A172 (cell line): ENCODE measurements at places on chromosomes 3 and 15.
A peak's percentile ranks its signal among the peaks of the same experiment; 100 is the strongest.

DNA sequence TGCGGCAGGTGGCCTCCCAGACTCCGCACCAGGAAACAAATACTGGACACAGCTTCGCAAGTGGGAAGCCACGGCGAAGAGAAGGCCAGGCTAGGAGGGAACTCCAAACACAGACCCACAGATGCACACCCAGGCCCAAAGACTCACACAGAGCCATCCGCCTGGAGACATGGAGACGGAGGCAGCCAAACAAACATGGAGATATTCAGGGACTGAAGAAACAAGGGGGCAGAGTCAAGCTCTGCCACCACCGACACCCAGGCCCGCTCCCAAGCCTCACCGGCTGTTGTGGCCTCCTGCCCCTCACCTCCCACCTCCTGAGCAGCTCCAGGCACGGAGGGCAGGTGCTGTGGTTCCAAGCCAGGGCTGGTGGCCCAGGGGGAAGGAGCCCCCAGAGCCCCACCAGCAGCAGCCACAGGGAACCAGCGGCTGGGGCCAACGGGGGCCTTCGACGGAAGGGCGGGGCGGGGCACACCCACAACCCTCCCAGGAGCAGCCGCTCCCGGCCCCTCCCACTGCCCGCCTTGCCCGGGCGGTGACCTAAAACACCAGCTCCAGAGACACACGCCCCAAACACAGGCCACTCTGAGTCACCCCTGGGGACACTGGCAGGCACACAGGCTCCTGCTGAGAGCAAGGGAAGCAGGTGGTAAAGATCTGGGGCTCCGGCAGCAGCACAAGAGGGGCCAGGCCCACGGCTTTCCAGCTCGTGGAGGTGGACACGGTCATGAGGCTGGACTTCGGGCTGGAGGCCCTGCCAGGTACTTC lies 31.9 kb downstream of the TNK2 start:
- peak; percentile 91 for DNase-seq

DNA sequence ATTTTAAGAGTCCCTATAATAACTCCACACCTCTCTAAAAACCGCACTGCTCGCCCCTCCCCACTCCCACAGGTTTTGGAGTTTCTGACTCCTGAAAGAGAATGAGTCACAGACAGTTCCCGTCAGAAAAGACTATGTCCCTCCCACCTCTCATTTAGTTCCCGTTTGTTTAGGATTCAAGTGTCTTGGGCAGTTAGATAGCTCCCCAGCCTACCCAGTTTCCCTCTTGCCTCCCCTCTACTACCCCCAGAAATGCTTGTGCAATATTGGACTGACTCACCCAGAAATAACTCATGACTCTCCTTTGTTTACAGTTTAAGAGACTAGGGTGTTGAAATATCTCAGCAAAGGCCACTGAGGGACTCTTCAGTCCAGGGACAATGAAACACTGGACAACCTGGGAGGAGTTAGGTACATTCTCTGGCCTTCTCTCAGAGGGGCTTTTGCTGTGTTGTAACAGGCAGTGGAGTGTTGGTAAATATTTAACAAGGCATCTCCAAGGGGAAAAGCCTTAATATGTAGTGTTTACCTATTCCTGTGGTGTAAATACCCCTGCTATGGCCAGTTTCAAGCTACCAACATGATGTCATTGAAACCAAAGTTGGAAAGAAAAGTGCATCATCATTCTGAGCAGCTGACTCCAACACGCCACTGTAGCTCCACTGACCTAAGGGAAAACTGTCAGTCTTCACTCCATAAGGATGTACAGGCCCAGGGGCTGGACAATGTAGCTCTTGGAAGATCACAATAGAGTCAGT lies 96.1 kb upstream of the CHD2 start:
- DNase-seq: peak; percentile 100

- no peak for DNase-seq
These were observed at the start of gene TMIE for GRCh38 chr3:46701181-46701939. Gene TMIE (plus strand): TSS chr3:46701392. CDS start chr3:46701488, 96 bp downstream.

DNA sequence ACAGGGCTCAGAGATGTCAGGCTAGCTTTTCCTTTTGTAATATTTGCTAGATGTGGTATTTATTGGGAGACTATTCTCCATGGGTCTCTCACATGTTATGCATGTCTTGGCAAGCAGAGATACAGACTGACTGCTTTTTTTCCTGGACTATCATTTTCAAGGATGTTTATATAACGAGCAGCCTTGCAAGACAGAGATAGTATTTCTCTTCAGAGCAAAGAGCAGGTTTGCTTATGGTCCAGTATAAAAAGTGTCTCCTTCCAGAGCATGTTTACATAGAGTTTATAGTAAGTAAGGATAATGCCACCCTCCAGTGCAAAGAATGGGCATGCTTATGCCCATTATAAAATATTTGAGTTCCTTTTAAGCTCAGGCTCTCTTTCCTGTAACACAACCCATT lies 24.6 kb downstream of the GTF2E1 start:
- no peak for DNase-seq

DNA sequence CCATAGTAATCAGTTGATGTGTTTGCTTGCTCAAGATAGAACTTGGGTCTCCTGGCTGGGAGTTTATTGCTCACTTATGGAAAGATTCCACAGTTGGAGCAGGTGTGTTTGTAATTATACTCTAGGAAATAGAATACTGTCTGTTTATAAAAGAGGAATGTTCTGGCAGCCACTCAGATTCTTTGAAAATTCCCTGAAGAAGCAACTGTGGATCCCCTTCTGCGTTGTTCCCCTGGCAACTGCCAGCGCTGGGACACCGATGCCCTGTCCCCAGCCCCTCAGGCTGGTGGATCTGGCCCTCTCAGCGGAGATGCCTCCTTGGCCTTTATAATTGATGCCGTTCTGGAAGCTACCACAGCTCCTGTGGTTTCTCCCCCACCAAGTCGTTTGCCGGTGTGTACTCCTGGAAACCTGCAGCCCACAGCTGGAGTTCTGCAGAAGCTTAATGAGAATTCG lies 225.9 kb downstream of the ITPR1 start:
- DNase-seq: peak; percentile 32

GRCh38 chr3:44206261-44206660 lies 35.4 kb upstream of the TOPAZ1 start:
- DNase-seq: no peak

GRCh38 chr3:157438194-157438730 lies 1.6 kb downstream of the PTX3 start:
- DNase-seq: peak; percentile 27
